ENCODE measurements at places on chromosomes 7 and 10.

GRCh38 chr10:97748116-97748515 lies 11.2 kb downstream of the ZFYVE27 start:
- ATAC-seq = no peak

GRCh38 chr10:27312854-27313253 lies 72.3 kb upstream of the ACBD5 start:
- ATAC-seq = no peak

DNA sequence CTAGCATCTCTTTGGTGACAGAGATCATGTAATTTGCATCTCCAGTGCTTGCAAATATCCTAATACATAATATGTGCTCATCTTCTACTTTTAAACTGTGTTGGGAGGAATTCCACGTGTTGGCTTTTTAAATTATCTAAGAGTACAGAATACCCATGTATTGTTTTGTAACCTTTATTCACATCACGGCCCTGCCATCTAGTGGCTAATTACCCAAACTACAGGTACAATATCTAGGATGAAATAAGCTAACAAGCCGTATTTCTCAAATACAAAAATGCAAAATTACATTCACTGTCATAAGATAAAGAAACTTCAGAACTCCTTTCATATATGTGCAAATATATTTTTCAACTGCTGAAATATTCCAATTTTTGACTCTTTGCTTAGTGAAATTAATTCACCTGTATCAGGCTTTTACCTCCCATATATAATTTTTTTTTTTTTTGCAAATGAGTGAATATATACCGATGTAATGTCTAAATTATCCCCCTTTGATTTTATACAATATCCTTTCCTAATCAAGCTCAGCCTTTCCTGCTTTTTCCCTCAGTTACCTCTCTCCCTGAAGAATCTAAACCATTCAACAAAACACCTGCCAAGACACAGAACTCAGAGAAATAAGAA lies 30.3 kb upstream of the LSM8 start:
- ATAC-seq = no peak

GRCh38 chr7:105337529-105337928 lies 51.2 kb downstream of the SRPK2 start:
- ATAC-seq = no peak

DNA sequence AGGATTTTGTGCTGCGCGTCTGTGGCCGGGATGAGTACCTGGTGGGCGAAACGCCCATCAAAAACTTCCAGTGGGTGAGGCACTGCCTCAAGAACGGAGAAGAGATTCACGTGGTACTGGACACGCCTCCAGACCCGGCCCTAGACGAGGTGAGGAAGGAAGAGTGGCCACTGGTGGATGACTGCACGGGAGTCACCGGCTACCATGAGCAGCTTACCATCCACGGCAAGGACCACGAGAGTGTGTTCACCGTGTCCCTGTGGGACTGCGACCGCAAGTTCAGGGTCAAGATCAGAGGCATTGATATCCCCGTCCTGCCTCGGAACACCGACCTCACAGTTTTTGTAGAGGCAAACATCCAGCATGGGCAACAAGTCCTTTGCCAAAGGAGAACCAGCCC lies 3.3 kb downstream of the PIK3CG start:
- no peak for ATAC-seq

DNA sequence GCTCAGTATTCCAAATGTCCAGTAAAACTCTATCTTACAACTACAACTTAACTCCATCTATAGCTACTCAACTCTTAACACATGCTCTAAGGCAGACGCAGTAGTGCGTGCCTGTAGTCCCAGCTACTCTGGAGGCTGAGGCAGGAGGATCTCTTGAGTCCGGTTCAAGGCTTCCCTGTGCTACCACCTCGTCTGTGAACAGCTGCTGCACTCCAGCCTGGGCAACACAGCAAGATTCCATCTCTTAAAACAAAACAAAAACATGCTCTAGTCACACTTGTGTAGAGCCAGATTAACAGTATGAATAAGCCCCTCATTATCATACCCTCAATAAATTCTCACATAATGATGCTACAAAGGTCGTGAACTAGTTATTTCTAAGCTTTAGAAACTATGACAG lies 3.6 kb downstream of the BAZ1B start:
- no peak for ATAC-seq

GRCh38 chr7:55157764-55158105 lies 138.9 kb downstream of the EGFR start:
- ATAC-seq = no peak

All from activated CD4-positive, CD25-positive, alpha-beta regulatory T cell treated with anti-CD3 and anti-CD28 coated beads, Interleukin-2, amount 50 U/mL, for 24 hours (primary cell).